ENCODE measurements at places on chromosomes 12 and 14.
A peak's percentile ranks its signal among the peaks of the same experiment; 100 is the strongest.

GRCh38 chr14:65268594-65268993 is 143.9 kb upstream of the FUT8 start:
- no peak for DNase-seq

- DNase-seq, result peak; percentile 75
Observed at GRCh38 chr12:19131025-19131444, 1.5 kb downstream of the PLEKHA5 start.

DNA sequence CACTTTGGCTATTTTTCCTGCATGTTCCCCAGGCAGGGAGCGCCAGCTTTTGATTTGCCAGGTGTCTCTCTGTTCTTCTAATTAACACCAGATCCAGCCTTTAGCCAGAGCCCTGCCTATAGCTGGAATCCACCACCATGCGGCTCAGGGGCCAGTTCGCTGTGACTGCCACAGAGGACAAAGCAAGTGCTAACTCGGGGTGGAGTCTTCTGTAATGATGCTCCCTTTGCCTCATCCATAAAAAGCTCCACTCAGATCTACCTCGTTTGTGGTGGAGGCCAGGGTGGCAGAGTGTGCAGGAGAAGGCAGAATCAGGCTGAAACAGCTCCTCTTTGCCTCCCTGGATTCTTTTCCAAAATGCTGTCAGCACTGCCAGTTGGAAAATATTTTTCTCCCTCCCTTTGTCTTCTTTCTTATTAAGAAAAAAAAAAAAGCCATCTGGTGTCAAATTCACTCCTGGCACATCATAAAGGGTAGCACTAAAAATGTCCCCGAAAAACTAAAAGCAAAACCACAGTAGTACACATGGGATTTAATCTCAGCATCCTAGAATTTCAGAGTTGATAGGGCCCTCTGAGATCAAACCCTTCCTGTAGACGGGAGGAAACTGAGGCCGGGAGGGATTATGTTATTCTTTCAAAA is 18.0 kb upstream of the CTDSP2 start:
- peak; percentile 82 for DNase-seq

- peak; percentile 53 for DNase-seq
Observed at GRCh38 chr12:52691076-52691840, 11.1 kb upstream of the KRT1 start.

DNA sequence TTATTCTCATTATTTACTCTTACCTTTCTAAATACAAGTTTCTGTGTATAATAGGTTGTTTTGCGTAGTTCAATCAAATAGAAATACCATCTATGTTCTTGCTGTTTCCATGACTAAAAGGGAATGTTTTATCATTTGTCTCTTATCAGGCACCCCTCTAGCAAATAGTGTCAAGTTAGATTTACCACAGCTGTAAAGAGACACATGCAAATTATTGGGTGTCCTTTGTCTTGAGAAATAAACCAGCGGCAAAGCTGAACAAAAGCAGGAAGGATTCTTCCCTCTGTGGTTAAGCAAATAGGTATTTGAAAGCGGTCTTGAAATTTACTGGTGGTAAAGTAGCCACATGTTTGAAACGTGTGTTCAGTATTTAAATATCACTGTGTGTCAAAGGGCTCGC is 405.9 kb downstream of the TMTC2 start:
- DNase-seq, result no peak

DNA sequence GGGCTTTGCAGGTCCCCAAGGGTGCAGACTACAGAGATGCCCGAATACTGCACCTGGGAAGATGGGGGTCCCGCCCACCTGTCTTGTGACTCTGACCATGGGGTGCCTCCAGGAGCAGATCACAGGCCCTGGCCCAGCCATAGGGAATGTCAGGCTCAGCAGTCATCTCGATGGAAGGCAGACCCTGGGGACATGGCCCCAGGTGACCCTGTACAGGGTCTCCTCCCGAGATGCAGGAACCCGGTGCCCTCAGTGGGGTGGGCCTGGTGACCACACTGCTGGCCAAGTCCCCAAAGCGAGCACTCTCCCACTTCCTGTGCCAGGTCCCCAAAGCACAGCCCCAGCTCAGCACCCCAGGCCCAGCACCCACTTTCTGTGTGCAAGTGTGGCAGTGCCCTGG is 903.7 kb upstream of the USP15 start:
- DNase-seq, result no peak

DNA sequence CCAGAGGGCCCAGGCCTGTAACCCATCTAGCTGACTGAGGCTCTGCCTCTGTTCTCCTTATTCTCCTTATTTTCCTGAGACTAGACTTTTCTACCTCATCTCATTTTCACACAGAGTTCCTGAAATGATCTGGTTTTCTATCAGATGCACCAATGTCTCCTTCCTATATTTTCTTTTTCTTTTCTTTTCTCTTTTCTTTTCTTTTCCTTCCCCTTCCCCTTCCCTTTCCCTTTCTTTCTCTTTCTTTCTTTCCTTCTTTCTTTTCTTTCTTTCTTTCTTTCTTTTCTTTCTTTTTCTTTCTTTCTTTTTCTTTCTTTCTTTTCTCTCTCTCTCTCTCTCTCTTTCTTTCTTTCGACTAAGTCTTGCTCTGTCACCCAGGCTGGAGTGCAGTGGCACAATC is 3.0 kb upstream of the CCDC184 start:
- no peak for DNase-seq

- no peak for DNase-seq
Observed at GRCh38 chr12:113973109-113973904, 7.2 kb upstream of the RBM19 start.

DNA sequence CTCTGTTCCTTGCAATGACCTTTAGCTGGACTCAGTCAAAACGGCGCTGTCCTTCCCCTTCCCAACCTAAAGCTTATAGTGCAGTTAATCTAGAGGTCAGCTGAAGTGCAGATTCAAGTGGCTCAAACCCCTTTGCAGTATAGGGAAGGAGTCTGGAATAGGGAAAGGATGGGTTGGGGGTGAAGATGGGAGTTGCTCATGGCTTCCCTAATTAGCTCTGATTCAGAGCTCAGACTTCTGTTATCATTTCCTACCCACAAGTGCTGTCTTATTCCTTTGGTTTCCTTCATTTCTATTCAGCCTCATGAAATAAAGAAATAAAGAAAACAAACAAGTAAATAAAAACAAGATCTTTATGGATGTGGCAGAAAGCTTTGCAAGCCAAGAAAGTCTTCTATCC is 264.0 kb upstream of the HMGA2 start:
- no peak for DNase-seq

DNA sequence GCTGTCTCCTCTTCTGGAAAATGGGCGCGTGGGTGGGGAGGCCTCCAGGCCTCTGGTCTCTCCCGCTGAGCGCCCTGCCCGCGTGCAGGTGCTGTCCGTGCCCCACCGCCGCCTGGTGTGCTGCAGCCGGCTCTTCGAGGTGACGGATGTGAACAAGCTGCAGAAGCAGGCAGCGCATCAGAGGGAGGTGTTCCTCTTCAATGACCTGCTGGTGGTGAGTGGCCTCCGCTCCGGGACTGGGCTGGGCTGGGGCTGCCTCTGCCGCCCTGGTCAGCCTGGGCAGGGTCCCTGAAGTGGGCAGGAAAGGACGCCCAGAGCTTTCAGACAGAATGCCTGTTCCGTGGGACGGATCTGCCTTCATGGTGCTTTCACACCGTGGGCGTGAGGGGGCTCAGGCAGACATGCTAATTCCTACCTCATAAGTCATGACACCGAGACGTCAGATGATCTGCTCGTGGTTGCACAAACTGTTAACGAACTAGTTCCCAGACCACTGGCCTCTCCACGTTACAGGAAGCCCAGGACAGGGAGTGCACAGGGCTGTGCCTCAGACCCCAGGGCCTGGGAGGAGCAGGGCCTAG is 50.5 kb downstream of the SLC6A12 start:
- no peak for DNase-seq

DNA sequence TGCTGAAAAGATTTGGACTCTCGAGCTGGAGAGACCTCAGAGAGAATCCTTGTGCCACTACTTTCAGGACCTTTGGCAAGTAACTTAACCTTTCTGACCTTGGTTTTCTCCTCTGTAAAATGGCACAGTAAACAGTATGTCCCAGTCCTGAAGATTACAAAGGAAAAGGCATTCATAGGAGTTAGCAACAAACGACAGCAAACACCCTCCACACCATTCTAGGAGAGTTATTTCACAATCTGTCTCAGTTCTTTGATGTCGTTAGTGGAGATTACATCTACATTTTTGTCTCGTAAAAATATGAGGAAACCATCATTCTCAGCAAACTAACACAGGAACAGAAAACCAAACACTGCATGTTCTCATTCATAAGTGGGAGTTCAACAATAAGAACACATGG is 205.7 kb downstream of the ITPR2 start:
- no peak for DNase-seq

DNA sequence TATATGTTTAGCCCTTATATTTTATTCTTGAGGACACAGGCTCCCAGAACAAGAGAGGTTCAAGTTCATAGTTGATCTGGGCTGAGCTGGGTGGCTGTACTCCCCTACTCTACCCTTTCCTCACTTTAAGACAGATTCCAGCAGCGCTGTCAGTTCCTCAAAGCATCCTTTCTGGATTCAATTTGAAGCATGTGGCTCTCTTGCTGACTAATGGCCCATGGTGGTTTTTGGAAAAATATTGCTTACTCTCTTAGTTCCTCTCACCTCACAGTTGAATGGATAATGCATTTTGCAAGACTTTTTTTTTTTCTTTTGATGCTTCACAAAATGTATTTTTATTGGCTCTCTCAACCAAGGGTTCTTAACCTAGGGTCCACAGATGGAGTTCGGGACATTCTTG is 4.1 kb downstream of the PELI2 start:
- DNase-seq, result no peak

GRCh38 chr12:3755898-3756297 is 3.0 kb upstream of the CRACR2A start:
- DNase-seq, result no peak

GRCh38 chr12:66661357-66661756 is 17.5 kb downstream of the GRIP1 start:
- no peak for DNase-seq

GRCh38 chr12:71139153-71139735 is 18.6 kb downstream of the TSPAN8 start:
- no peak for DNase-seq

GRCh38 chr12:22672951-22673350 is 48.0 kb downstream of the ETNK1 start:
- DNase-seq, result no peak

DNA sequence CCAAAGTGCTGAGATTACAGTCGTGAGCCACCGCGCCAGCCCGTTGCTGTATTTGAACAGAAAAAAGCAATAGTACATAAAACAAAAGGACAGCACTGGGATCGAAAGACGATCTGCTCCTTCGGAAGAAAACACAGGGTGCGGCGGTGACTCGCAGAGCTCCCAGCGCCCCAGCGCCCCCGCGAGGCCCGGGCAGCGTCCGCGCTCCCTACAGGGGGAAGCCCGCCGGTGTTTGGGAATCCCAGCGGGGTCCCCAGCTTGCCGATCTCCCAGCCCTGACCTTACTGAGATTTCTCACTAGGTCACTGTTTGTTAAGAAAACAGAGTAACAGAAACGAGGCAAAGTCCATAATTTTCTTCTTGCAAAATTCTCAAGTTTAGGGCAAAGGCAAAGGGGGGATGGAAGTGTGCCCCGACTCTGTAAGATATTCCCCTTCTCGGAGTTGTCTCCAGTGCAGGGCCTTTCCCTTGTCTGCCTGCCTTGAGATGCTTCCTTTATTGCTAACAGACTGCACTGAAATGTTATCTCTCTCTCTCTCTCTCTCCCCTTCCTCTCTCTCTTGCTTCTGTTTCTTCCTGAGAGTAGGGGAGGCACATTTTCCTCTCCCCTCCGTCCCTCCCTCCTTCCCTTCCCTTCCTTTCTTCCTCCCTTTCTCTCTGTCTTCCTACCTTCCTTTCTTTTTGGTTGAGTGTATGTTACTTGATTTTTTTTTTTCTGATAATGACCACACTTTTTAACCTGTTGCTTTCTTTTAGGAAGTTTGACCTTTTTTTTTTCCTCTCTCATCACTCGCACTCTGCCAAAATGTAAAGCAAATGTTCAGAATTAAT is 91.9 kb downstream of the TMEM30B start:
- peak; percentile 76 for DNase-seq

GRCh38 chr14:79415726-79416125 is 795.6 kb downstream of the DIO2 start:
- DNase-seq, result no peak

GRCh38 chr14:29853272-29853671 is 74.4 kb downstream of the PRKD1 start:
- DNase-seq, result no peak

- no peak for DNase-seq
Observed at GRCh38 chr14:22052795-22053194, 379.2 kb upstream of the OR4E1 start.

DNA sequence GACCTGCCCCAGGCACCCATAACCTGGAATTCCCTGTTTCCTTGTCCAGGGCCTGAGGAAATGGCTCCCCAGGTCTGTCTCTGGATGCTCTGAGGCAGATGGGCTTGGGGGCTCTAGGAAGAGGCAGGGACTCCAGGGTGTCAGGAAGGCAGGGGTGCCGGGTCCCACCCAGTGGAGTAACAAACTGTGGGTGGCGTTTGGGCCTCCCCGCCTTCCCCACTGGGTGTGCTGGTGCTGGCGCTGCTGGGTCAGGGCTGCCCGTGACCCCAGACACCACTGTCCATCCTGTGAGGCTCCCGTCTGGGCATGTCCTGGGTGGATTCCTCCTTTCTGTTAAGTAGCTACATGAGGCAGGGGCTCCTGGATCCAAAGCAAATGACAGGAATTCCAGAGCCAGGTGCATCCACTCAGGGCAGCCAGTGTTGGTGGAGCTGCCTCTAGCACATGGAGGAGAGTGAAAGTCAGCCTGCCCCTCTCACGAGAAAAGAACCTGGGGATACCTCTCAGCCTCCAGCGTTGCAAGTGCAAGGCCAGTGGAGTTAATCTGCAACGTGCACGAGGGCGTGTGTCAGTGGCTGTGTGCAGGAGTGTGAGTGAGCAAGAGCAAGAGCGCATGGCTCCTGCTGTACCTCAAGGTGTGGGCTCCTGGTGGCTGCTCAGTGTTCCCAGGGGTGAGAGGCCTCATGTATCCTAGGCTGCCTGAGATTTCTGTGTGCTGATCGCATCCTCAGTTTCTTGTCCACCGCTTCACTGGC is 403.1 kb downstream of the TMEM121 start:
- no peak for DNase-seq

GRCh38 chr12:41277946-41278267 is 89.8 kb downstream of the PDZRN4 start:
- DNase-seq, result no peak

DNA sequence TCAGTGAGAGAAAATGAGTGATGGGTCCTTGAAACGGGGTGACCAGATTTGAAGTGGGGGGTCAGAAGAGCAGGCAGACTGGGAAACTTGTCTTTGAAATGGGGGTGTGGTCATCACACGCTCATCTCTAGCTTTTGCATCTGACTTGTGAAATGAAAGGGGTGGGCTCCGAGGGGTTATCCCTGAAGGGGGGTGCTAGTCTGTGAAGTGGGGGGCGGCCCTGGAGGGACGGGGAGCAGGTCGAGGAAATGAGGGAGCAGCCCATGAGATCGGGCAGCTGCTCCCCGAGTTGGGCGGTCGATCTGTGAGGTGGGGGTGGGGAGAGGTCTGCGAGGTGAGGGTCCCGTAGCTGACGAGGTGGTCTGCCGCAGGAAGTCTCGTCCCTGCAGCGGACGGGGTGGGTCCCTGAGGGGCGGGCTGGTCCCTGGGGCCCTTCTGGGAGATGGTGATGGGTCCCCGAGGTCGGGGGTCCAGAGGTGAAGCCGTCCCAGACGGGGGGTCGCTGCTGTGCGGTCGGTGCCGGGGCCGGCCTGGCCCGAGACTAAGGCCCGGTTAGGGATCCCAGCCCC is 542 bp downstream of the PXN start:
- no peak for DNase-seq
